ENCODE measurements at places on chromosomes 16 and 17.

DNA sequence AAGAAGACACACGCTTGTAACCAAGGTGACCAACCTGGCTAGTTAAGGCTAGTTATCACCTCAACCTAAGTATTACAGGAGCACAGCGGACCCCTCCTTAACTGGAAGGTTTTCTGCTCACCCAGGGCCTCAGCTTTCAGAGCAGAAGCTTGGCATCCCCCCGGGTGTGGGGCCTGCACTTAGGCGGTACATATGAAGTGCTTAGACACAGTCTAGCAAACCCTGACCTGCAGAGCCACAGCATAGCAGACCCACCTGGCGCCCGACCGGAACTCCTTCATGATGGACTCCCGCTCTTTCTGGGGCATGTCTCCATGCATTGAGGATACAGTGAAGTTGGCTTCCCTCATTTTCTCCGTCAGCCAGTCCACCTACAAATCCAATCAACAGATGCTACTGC, 9.8 kb downstream of the EIF4A3 start:
- no peak for DNase-seq

DNA sequence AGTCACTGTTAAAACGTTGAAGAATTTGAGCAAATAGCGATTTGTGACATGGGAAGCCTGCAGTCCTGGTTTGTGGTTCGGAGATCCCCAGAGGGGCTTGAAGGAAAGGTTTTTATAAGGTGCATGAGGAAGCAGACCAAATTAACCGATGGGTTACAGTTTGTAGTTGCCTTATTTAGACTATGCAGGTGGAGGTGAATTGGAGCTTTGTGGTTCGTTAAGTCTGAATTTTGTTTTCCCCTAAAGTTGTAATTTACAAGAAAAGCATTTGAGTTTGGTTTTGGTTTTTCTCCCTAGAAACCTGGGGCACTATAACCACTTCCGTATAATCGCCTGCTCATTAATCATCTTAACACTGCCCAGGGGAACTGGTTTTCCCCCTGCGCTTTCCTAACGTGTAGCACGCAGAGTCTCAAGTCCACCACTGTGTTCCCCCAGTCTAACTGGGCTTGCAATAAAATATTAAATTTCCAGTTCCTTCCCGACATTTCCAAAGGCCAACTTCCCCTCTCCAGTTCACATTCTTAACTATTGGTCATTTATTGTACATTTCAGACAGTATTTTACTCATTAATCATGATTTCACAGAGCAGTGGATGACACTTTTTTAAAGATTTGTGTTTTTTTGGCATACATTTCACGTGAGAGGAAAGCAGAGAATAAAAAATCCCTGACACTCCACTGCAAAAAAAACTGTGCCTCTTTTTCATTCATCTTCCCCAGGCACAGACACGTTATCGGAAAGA, 932 bp downstream of the ZNF267 start:
- DNase-seq = peak; percentile 84

DNA sequence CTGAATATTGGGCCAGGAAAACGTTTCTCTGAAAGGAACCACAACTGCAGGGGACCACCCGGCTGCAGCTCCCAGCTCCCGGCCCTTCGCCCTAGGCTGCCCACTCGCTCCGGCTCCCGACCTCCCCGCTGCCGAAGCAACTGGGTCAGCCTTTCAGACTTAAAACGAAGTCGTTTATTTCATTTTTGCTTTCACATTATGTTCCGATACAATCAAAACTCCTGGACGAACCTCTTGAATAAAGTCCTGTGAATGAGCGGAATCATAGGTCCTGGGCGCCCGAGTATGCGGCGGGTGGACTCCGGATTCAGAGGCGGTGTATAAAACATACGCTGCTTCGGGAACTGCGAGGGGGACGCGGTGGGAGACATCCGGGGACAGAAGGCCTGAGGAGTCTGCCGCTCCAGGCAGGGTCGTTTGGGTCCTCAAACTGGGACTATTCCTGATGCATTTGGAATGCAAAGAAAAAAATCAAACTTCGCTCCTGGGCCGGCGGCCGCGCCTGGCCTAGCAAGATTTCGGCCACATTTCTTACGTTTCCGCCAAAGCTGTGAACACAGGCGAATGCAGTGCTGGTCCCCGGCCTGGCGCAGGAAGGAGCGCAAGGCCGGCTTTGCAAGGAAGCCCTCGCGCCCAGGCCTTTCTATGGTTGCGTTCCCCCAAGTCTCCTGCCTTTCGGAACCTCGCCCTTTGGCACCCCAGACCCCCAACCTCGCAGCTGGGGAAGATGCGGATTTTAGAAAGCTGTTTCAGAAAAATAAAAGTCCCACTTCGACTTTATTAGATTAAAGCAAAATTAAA, 3.7 kb downstream of the CBLN1 start:
- DNase-seq = no peak

DNA sequence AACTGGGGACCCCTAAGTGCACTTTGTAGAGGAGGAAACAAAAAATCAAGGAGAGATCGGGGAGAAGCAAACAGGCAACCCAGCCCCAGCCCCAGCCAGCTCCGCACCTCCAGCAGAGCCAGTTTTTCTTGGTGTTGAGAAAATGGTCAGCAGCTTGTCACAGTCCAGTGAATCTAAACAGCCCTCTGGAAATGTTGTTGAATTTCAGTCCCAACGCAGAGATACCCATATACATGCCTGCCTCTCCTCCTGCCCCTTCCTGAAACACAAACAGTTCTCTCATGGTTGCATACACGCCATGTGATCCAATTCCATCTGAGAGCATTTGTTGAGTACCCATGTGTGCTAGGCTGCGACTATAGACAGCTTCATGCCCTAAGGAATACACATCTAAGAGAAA, 42.4 kb upstream of the LHX1 start:
- no peak for DNase-seq
